ENCODE measurements at places on chromosomes 1 and 21.

GRCh38 chr1:184492536-184492935 lies 105.7 kb downstream of the C1orf21 start:
- DNase-seq, result no peak

DNA sequence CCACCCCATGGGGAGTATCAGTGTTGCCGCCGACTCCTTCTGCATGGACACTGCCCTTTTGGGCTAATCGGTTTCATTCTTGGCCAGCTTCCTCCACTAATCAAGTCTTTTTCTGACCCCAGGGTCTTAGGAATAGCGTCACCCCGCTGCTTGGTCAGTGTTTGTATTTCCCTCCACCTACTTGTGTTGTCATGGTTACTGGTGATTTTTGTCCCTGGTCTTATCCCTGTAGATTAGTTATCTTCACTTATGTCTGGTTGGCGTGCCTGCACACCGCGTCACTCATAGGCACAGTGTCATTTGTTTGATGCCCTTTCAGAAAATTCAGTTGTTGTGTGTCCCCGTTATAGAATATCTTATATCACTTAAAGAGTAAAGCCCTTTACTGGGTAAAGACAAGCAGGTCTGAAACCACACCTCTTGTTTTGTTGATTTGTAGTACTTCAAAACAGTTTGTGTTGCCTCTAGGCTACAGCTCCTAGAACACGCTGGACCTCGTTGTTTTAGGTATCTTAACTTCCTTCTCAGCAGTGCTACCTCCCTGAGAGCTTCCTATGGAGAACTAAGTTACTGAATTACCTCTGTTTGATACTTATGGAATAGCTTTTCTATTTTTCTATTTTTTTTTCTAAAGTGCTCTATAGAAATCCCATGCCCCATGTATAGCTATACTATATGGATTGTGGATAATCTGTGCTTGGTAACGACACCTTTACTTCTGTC lies 868 bp downstream of the PPP1R12B start:
- peak; percentile 78 for DNase-seq

- no peak for DNase-seq
Observed at GRCh38 chr1:210747112-210747511, 386.8 kb downstream of the KCNH1 start.

GRCh38 chr1:178689769-178690168 lies 35.3 kb upstream of the RALGPS2 start:
- no peak for DNase-seq

DNA sequence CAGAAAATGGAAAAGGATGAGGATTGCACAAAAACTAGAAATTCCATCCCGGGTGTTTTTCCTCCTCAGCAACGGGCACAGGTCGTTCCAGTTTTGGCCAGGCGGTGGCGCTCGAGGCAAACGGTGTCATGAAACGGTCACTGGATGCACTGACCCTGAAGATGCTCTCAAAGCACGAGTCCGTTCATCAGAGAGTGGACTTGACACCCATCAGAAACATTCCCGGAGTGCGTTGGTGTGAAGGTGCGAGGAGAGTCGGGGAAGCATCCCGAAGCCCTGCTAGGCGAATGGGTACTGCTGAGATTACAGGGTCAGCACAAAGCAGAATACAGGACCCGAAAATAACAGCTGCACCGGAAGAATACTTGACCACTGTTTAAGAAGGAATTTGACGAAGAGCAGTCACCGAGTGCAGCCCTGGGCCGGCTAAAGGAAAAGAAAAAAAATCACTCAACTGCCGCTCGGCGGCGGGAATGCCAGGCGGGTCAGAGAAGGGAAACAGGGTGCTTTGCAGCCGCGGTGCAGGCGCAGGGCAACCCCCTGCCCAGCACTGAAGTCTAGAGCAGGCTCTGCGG lies 71.7 kb upstream of the ETS2 start:
- peak; percentile 48 for DNase-seq

DNA sequence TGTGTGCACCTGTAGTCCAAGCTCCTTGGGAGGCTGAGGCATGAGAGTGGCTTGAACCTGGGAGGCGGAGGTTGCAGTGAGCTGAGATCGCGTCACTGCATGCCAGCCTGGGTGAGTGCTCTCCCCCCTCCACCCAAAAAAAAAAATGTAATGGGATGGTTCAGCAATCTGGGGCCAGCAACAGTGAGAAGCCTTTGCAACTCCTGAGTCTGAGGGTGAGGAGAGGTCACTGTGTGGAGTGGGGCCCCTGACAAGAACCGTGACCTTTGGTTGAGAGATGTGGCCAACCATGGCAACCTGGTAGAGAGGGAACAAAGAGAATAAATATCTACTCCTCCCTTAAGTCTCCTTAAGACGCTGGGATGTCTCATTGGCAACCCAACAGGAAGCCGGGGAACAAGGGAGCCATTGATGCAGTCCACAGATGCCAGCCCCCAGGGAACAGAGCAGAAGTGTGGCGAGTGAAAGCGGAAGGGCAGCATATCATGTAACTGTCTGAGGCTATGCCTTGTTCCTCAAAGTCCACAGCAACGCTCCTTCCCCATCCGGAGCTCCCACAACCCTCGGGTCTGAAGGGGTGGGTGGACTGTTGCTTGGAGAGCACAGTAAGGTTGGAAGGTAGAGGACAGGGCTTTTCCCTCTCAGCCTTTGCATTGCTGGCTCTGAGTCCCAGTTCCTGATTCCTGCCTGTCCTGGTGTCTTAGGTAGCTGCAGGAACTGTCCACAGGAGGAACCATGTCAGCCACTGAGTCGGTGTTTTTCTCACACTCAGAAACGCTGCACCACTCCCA lies 8.3 kb downstream of the TRNP1 start:
- no peak for DNase-seq

DNA sequence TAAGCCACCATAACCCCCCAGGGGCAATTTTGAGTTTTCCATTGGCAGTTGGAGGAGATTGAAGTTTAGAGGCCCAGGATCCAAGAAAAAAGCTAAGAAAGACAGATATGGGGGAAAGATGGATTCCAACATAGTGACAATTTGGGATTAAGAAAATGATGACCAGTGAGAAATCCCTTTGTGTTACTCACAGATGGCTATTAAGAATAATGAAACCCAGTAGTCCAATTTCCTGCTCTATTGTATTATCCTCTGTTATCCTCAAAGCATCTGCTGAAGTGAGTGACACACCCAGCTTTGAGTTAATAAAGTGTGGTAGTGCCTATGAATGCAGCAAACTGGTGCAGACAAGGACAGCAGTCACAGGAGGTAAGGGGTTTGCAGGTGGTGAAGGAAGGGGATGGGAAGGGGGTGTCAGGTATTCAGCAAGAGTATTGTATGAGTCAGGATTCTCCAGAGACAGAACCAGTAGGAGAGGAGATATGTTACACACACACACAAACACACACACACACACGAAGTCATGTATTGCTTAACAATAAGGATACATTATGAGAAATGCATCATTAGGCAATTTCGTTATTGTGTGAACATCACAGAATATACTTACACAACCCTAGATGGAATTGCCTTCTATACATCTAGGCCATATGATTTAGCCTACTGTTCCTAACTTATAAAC lies 112.4 kb upstream of the VANGL1 start:
- no peak for DNase-seq

DNA sequence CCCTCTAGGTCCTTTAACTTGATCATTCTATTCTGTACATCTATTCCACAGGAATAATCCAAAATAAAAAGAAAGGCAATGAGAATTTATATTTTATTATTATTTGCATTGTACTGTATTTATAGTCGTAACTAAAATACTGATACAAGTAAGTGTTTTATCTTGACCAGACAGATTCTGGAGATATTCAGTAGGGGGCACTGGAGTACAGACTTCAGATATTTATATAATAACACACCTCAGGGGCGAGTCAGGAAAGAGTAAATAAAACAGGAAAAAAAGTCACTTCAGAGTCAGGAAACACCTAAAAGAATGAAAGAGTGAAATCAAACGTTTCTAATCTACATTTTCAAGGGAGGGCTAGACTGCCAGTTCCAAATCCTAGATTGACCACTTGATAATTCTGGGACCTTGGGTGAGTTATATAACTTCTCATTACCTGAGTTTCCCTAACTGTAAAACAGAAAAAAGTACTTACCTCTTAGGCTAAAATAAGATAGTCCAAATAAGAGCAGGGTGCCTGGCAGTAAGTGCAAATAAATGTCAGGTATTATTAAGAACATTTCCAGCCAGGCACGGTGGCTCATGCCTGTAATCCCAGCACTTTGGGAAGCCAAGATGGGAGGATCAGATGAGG lies 31.1 kb upstream of the MTF1 start:
- peak; percentile 31 for DNase-seq

- DNase-seq, result no peak
Observed at GRCh38 chr21:28487455-28488070, 505.1 kb downstream of the LTN1 start.

DNA sequence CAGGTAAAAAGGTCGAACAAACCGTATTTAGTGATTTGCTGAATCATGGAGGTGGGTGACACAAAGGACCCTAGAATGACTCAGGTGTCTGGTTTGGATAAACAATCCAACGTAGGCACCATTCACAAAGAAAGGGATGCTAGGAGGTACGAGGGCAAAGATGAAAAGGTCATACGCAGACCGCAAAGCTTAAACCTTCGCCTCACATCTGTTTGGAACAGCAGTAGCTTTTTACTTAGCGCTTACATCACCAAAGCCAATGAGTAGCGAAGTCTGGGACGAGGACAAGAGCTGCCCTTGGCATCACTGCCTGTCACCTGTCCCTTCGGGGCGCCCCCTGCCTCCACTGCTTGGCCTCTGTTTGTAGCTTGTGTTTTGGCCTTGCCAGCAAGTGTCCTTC lies 350.2 kb downstream of the SMYD3 start:
- DNase-seq, result no peak

GRCh38 chr1:160499631-160500030 lies 23.4 kb downstream of the SLAMF6 start:
- no peak for DNase-seq

All from glomerular endothelial cell (primary cell).